ENCODE measurements at places on chromosomes 13 and 19.
A peak's percentile ranks its signal among the peaks of the same experiment; 100 is the strongest.

- DNase-seq = no peak
Observed at GRCh38 chr19:39941615-39942365, 7.4 kb upstream of the FCGBP start.

GRCh38 chr19:40348961-40349507 lies 539 bp downstream of the PLD3 start:
- peak; percentile 67 for DNase-seq

DNA sequence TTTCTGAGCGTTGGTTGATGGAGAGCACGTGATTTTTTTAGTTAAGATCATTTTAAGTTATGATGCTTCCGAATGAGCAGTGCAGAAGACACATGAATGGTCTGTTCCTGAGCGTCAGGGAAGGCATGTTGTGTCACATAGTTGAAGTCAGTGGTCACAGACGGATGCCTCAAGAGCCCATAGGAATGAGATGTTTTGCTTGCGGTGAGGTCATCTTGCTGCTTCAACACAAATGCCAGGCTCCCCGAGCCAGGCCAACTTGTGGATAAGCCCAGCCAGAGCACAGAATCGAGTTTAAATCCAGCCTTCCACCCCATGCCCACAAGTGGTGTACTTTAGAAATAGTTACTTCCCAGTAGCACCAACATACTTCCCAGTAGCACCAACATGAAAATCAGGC lies 5.4 kb downstream of the UPF3A start:
- DNase-seq = no peak

DNA sequence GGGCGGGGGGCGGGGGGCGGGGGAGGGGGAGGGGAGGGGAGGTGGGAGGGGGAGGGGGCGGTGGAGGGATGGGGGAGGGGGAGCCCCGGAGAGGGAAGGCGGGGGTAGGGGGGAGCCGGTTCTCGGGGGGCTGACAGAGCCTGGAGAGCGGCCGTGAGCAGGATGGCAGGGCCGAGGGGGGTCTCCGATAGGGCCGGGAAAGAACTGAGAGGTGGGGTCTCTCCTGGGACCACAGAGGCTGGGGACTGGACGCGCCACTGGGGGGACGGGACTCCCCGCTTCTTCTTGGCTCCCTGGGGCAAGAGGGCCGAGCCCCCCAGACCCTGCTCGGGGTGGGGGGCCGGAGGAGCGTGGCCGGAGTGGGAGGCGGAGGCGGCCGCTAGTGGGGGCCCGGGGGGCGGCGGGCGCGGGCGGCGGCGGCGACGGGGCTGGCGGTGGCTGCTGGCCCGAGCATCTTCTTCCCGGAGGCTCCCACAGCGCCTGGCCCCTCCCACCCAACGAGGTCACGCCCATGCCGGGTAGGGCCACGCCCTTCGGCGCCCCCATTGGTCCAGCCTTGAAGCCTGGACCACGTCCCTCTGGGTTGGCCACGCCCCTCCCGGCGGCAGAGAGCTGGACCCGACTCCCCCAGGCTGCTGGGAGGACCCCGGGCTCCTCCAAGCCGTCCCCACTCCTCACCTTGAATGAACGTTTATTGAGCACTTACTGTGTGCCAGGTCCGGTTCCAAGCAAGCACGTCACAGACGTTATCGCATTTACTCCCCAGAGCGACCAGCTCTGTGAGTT lies at the start of gene NOVA2:
Gene NOVA2 (minus strand): TSS at position 313 of the 786 bp plus-strand sequence. CDS start 514 bp downstream, outside the sequence.
- DNase-seq = peak; percentile 71

GRCh38 chr13:60790620-60791019 lies 393.6 kb downstream of the TDRD3 start:
- DNase-seq = no peak

DNA sequence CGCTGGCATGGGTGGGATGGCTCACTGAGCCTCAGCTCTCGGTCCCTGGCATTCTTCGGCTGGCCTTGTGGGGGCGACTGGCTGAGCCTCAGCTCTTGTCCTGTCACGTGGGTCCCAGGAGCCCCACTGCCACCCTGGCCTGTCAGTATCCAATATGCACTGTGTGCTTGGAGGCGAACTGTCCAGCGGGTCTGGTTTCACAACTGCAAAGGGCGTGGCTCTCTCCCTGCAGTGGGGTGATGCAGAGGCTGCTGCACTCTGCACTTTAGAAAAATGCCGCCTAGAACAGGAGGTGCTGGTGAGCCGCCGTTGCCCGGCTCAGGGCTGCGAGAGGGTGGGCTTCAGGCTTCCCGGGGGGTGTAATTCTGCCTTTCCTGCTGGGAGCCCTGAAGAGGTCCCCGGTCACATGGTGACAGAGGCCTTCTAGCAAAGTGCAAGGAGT lies 17.0 kb upstream of the TMEM255B start:
- DNase-seq = peak; percentile 78

DNA sequence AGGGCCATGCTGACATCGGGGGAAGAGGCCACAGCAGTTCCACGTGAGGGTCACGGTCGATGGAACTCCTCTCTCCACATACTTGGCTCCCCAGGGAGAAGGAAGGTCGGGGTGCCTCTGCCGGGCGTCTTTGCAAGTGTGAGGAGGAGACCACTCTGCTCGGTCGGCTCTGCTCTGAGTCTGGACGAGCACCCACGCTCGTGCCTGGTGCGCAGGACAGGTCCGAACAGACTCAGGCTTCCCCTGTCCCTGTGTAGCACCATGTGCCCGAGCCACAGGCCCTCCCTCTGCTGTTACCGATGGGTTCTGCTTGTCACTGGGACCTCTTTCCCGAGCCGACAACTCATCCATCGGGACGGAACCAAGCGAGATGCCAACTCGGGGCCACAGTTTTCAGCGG lies 35.1 kb downstream of the TMEM255B start:
- no peak for DNase-seq

DNA sequence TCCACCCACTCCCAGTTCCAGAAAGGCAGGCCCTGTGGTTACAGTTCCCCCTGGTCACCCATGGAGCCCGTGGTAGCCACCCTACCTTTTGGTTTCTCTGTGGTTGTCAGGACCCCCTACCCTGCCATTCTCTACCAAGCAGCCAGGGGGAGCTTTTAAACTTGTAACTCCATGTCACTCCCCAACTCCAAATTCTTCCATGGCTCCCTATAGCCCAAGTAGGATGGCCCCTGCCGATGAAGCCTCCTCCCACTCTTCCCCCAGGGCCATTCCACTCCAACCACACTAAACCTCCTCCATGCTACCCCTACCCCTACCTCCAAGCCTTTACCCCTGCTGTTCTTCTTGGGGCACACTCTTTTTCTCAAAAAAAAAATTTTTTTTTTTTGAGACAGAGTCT lies 2.2 kb downstream of the S1PR2 start:
- no peak for DNase-seq

DNA sequence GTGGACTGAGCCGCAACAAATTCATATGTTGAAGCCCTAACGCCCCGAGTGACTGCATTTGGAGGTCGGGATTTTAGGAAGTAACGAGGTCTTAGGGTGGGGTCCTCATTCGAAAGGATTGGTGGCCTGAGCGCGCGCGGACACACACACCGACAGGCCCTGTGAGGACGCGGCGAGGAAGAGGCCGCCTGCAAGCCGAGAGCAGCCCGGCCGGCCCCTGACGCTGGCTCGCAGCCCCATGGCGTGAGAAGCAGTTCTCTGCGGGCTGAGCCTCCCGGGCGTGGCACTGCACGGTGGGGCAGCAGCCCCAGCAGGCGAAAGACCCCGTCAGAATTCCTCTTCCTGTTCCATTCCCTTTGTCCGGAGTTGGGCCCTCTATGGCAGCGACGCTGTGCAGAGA lies 131.2 kb downstream of the CRYL1 start:
- DNase-seq = no peak

DNA sequence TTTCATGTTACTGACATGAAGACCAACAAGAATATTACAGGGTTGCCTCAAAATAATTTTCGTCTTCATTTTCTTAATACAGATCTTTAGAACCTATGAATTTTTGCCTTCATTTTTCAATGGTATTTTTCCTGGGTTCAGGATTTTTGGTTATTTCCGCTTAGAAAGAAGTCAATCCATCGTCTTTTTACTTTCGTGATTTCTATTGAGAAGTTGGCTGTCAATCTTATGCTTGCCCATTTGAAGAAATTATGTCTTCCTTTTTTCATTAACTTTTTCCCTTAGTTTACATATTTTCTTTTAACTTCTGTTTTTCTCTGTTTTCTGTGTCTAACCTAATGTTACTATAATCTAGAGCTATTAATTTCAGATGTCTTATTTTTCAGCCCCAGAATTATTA lies 868.9 kb upstream of the SLC10A2 start:
- no peak for DNase-seq

DNA sequence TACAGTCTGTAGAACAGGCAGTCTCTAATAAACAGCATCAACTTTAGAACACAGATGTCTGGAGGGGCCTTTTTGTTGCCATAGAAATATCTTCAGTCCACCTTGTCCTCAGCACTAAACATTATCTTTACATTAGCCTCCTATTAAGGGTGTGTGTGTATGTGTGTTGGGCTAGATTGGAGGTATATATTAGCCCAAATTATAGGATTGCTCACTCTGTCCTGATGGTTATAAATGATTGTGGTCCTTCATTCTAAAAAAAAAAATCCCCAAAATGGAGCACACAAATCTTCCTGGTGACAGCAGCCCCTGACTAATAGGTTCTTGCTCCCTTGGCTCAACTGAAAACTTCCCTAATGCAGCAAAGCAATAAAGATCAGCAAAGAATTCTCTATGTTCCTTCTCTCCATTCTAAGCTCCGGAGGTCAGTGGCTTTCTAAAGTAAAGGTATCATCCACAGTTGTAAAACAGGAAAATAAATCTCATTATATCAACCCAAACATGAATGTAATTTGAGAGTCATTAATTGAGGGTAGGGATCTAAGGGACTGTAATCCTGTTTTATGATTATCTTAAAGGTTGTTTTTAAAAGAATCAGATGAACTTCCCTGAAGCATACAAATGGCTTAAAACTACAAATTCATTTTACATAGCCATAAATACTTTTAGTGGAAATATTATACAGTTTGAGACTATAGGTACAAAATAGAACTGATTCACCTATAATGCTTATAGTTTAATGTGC lies 232.7 kb downstream of the KLF12 start:
- peak; percentile 87 for DNase-seq

- DNase-seq = no peak
Observed at GRCh38 chr13:79581870-79582315, 100.9 kb downstream of the NDFIP2 start.

- no peak for DNase-seq
Observed at GRCh38 chr13:106748785-106749184, 180.8 kb upstream of the ARGLU1 start.

GRCh38 chr13:19967621-19968020 lies 9.1 kb downstream of the ZMYM2 start:
- no peak for DNase-seq
